ENCODE measurements at places on chromosomes 6 and 20. TPM values are rescaled to one million over a fixed set of nuclear protein-coding genes. Genes with fewer than 3 reads are reported as not detected.

DNA sequence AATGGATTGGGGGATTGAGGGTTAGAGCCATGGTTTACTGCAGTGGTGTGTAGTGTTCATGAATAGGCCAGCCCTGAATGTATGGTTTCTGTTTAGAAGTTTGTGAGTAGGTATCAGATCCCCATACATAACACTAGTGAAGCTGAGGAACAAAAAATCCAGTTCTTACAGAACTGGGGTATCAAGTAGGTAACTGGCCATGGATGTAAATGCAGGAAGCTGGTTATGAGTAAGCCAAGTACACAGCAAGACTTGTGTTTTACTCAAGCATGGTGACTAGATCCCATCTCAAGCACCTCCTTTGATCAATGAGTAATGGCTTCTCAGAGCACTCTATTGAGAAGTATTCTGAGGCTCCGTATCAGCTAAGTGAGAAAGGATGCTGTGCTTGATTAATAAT, 613.7 kb upstream of the FLRT3 start:
- no peak overlapping the region for H3K27ac ChIP-seq
- no peaks in the 10 kb centered on the region for H3K36me3 ChIP-seq
- H3K4me1 ChIP-seq = peaks cover 42% of the 10 kb centered on the region
- DNase-seq = no peak

DNA sequence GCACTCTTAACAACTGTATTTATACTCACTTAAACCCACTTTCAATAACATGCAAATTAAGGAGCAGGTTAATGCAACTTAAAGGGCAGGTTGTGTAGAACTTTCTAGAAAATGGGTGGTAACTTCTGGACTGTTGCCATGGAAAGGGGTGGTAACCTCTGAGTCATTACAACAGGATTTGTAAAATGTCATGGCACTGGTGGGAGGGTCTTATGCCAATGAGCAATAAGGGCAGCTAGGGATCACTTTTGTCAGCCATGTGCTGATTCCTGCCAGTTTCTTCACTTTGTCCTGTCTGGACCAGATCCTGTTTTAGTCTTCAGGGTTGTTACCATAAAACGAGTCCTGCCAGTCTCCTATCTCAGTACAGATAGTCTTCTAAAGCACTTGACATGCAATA, 560.5 kb upstream of the PTCHD4 start:
- H3K36me3 ChIP-seq = no peaks in the 10 kb centered on the region

ARHGAP40 gene
- total RNA-seq = 1.7 TPM

- H3K36me3 ChIP-seq = no peaks in the 10 kb centered on the region
- H3K4me1 ChIP-seq = peaks cover 12% of the 10 kb centered on the region
- no peak overlapping the region for H3K4me3 ChIP-seq
- H3K27ac ChIP-seq = no peak overlapping the region
Measured at GRCh38 chr6:44797746-44798145, 410.2 kb downstream of the CDC5L start.

GRCh38 chr20:50292591-50293283, 102.1 kb downstream of the CEBPB start:
- H3K36me3 ChIP-seq = no peaks in the 10 kb centered on the region
- no peak overlapping the region for H3K27ac ChIP-seq
- DNase-seq = no peak
- no peaks in the 10 kb centered on the region for H3K27me3 ChIP-seq
- H3K4me1 ChIP-seq = peaks cover 7% of the 10 kb centered on the region

CAP2 gene
- total RNA-seq = 9.3 TPM

GRCh38 chr6:52995913-52996645, 995 bp upstream of the GSTA4 start:
- H3K27me3 ChIP-seq = peaks cover 6% of the 10 kb centered on the region
- H3K4me1 ChIP-seq = peaks cover 25% of the 10 kb centered on the region
- DNase-seq = no peak

GRCh38 chr6:81252231-81252630, 500.2 kb downstream of the TENT5A start:
- no peaks in the 10 kb centered on the region for H3K4me1 ChIP-seq
- no peaks in the 10 kb centered on the region for H3K36me3 ChIP-seq
- H3K4me3 ChIP-seq = no peak overlapping the region

SIGLEC1 gene
- total RNA-seq = not detected

PRPH2 gene
- not detected for total RNA-seq

GPRC6A gene
- total RNA-seq = 0.19 TPM

- no peaks in the 10 kb centered on the region for H3K27me3 ChIP-seq
- H3K4me1 ChIP-seq = no peaks in the 10 kb centered on the region
- no peak overlapping the region for H3K27ac ChIP-seq
- peaks cover 25% of the 10 kb centered on the region for H3K36me3 ChIP-seq
- H3K4me3 ChIP-seq = no peak overlapping the region
- no peak for DNase-seq
Measured at GRCh38 chr6:87237804-87238203, 82.4 kb downstream of the ZNF292 start.

GRCh38 chr20:60107621-60108390, 149.6 kb downstream of the CDH26 start:
- H3K27ac ChIP-seq = no peak overlapping the region
- H3K36me3 ChIP-seq = no peaks in the 10 kb centered on the region
- DNase-seq = no peak
- H3K27me3 ChIP-seq = no peaks in the 10 kb centered on the region

MUC22 gene
- 1.6 TPM for total RNA-seq

PAK5 gene
- total RNA-seq = 0.69 TPM

- DNase-seq = no peak
- no peak overlapping the region for H3K4me3 ChIP-seq
- no peak overlapping the region for H3K27ac ChIP-seq
- H3K36me3 ChIP-seq = no peaks in the 10 kb centered on the region
- no peaks in the 10 kb centered on the region for H3K4me1 ChIP-seq
Measured at GRCh38 chr6:27980111-27980510, 23.1 kb downstream of the OR2B6 start.

DNA sequence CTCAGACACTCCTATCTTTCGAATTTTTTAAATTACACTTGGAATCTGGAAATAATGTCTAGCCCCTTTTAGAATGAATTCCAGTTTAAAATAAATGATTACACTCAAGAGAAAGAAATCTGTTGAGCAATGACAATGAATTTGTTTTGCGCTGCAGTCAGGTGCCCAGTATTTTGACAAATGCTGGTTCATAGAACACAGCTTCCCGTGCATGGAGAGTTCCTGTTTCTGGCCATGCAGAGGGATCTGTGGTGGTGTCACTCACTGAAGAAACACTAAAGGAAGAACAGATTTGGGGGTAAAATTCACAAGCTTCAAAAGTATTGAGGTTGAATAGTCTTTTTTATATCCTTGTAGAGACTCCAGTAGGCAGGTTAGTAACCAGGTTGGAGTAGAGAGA, 113.4 kb upstream of the CEP85L start:
- H3K4me1 ChIP-seq = peaks cover 15% of the 10 kb centered on the region
- no peak overlapping the region for H3K4me3 ChIP-seq
- no peaks in the 10 kb centered on the region for H3K36me3 ChIP-seq
- no peak overlapping the region for H3K27ac ChIP-seq
- DNase-seq = no peak

DNA sequence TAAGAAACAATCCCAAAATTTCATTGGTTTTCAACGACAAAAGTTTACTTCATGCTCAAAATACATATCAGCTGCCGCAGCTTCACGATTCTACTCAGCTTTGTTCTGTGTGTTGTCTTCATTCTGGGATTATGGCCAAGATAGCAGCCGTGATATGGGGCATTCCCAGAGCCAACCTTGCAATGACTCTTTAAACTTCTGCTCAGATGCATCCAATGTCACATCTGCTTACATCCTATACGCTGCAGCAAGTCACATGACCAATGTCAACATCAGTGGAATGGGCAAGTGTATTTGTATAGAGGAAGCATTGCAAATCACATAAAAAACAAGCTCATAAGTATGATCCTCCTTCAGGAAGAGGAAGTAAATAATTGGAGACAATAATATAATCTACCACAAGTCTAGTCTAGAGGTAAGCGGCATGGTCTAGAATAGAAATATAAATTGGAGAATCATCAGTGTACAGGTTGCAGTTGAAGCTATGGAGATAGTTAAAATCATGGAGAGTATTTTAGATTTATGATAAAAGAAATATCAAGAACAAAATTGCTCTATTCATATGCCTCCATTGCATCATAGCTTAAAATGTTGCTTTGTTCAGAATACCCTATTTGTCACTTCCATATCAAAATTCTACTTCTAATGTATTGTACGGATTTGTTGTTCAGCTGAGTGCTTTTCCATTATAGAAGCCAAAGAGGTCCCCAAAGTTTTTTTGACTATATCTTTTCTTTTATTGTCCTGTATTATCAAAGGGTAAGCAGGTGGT, 7.2 kb upstream of the C6orf141 start:
- peaks cover 6% of the 10 kb centered on the region for H3K4me1 ChIP-seq
- H3K27me3 ChIP-seq = peaks cover 13% of the 10 kb centered on the region
- H3K4me3 ChIP-seq = no peak overlapping the region
- DNase-seq = no peak

- H3K36me3 ChIP-seq = peaks cover 4% of the 10 kb centered on the region
- H3K27me3 ChIP-seq = peaks cover 12% of the 10 kb centered on the region
- H3K4me3 ChIP-seq = no peak overlapping the region
- no peaks in the 10 kb centered on the region for H3K4me1 ChIP-seq
- H3K27ac ChIP-seq = no peak overlapping the region
Measured at GRCh38 chr20:61865353-61865752, 200.3 kb downstream of the TAF4 start.

MUCL3 gene
- total RNA-seq = 0.31 TPM

DNA sequence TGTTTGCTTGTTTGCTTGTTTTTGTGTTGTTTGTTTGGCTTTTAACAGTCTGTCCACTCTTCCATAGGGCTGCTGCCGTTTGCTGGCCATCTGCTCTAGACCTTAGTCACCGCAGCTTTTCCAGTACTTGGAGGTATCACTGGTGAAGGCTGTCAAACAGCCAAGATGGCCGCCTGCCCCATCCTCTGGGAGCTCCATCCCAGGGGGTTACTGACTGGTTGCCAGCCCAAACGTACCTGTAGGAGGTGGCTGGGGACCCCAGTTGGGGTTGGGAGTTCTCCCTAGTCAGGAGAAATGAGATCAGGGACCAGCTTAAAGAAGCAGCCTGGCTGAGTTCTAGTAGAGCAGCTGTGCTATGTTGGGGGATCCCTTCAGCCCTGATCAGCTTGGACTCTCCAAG, 418.4 kb downstream of the KHDRBS2 start:
- no peak for DNase-seq
- H3K4me3 ChIP-seq = no peak overlapping the region
- H3K4me1 ChIP-seq = no peaks in the 10 kb centered on the region
- peaks cover 7% of the 10 kb centered on the region for H3K36me3 ChIP-seq
- H3K27me3 ChIP-seq = no peaks in the 10 kb centered on the region

- H3K4me1 ChIP-seq = peaks cover 21% of the 10 kb centered on the region
- H3K4me3 ChIP-seq = no peak overlapping the region
- H3K27me3 ChIP-seq = peaks cover 8% of the 10 kb centered on the region
- no peak for DNase-seq
- no peaks in the 10 kb centered on the region for H3K36me3 ChIP-seq
Measured at GRCh38 chr6:168822376-168822775, 381.4 kb downstream of the SMOC2 start.

PSORS1C1 gene
- total RNA-seq = not detected

- no peak overlapping the region for H3K4me3 ChIP-seq
- no peaks in the 10 kb centered on the region for H3K36me3 ChIP-seq
- no peak for DNase-seq
- peaks cover 7% of the 10 kb centered on the region for H3K27me3 ChIP-seq
Measured at GRCh38 chr6:159532155-159532554, 160.9 kb downstream of the SOD2 start.

DEFB132 gene
- total RNA-seq = not detected

DNA sequence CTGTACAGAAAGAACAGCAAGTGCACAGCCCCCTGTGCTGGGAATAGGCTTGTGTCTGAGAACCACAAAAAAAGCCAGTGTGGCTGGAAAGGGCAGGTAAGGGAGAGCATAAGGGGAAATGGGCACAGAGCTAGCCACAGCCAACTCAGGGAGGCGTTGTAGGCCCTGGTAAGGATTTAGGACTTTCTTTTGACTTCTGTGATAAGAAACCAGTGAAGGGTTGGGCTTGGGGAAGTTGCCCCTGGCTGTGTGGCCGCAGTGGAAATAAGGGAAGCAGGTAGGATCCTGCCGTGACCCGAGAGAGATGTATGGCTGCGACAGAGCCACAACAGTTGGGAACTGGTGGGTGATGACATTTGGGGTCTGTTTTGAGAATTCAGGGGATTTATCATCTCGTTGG, 30.0 kb upstream of the PHACTR2 start:
- H3K4me1 ChIP-seq = peaks cover 17% of the 10 kb centered on the region
- no peaks in the 10 kb centered on the region for H3K36me3 ChIP-seq
- no peak overlapping the region for H3K4me3 ChIP-seq
- no peak overlapping the region for H3K27ac ChIP-seq

ZSCAN16 gene
- total RNA-seq = 12.1 TPM

DNA sequence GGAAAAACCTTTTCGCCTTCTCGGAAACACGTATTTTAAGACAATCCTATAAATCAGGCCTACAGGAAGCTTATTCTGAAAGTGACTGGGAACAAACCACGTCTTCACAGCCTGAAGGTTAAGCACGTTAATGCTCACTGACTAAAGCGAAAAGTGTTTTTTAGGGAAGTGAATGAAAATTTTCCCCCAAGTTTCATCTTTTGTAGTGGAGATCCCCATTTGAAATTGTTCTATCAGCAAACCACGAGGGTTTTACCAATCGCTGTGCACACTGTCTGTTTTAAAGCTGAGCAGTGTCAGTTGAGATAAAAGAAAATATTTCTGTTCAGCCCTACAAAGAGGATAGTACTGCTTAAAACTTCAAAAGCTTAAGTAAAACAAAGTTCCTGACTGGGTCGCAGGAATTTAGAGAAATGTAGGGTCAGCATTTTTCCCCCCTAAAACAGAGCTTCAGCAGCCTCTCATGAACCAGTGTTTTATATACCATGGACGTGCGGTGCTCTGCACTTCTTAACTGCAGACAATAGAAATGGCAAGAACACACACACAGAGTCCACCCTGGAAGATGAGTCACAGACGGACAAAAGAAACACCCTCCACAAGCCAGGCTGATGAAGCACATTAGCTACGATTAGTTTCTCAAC, 34.9 kb downstream of the SLC22A23 start:
- DNase-seq = no peak
- H3K4me1 ChIP-seq = peaks cover 61% of the 10 kb centered on the region
- H3K36me3 ChIP-seq = no peaks in the 10 kb centered on the region
- H3K27me3 ChIP-seq = no peaks in the 10 kb centered on the region

- no peaks in the 10 kb centered on the region for H3K4me1 ChIP-seq
- DNase-seq = no peak
- no peak overlapping the region for H3K4me3 ChIP-seq
- no peaks in the 10 kb centered on the region for H3K27me3 ChIP-seq
- H3K27ac ChIP-seq = no peak overlapping the region
Measured at GRCh38 chr6:140500849-140501248, 1126.4 kb upstream of the CITED2 start.

DNA sequence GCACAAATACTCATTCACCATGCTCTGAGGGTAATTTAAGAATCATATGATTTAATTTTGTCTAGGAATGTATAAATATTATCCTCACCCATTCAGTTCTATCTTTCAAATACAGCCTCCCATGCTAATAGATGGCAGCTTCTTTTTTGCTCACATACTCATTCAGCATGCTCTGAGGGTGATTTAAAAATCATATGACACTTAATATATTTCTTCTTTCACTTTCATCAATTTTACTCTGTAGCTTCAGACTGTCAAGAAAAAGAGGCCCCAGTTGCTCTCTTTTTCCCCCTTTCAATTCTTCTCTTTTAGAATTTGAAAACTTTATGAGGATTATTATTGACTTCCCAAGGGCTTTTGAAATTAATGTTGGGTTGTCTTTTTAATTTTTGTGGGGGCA, 161.7 kb upstream of the LAMP5 start:
- peaks cover 16% of the 10 kb centered on the region for H3K4me1 ChIP-seq
- H3K36me3 ChIP-seq = no peaks in the 10 kb centered on the region
- DNase-seq = no peak
- H3K4me3 ChIP-seq = no peak overlapping the region
- H3K27ac ChIP-seq = no peak overlapping the region

All from type B pancreatic cell (in vitro differentiated cells).